ENCODE measurements at places on chromosomes 6 and 20.

DNA sequence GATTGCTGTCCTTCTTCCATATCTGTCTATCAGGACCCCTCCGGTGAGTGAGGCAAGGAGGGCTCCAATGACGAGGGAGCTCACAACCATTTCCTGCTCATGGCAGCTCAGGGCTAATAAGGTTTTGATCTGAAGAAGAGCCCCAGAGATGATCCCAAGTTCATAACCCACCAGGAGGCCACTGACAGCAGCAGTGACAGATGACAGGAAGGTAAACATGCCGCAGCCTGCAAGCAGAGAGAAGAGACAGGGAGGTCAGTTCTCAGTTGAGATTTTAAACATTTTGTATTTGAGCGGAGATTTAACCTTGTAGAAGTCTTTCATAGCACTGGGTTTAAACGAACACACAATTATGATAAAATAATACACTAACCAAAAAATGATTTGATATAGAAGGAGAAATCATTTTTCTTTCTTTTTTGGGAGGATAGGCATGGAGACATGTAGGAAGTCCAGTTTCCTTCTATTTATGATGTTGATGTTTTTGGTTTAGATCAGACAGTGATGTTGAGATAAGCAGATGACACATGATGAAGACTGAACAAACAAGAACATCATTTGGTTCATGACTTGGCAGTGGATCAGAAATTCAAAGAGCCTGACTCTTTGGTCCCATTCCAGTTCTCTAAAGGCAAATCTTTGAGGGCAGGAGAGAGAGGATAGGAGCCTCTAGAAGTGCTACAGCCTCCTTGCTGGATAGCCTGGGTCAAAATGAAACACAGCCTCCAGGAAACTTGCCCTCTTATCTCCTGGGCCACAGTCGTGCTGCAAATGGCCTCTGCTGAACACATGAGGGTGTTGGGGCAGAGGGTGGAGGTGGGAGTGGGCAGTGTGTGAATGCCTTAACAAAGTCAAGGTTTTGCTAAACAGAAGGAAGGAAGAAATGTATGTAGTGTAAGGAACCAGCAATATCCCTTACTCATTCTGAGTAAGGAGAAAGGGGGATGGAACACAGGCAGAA is 22.6 kb downstream of the SLC2A12 start:
- DNase-seq: no peak

DNA sequence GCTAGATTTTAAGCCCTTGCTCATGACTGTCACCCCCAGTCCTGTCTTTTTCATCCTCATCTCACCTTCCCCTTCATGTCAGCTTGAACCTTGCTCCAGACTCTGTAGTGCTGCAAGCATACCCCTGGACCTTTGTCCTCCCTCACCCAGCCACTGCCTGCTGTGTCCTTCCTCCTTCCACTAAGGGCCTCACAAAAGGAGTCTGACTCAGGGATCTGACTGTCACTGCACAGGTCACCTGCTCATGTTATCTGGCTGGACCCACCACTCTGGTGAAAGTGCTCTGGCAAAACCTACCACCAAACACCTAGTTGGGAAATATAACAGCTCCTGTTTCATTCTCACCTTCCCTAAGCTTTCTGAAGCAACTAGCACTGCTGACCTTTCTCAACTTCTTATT is 151.4 kb downstream of the INSM1 start:
- DNase-seq: no peak

- DNase-seq: no peak
Measured at GRCh38 chr6:113017353-113017752, 670.2 kb downstream of the RFPL4B start.

- DNase-seq: no peak
Measured at GRCh38 chr6:110556317-110557110, 80.1 kb upstream of the SLC22A16 start.

DNA sequence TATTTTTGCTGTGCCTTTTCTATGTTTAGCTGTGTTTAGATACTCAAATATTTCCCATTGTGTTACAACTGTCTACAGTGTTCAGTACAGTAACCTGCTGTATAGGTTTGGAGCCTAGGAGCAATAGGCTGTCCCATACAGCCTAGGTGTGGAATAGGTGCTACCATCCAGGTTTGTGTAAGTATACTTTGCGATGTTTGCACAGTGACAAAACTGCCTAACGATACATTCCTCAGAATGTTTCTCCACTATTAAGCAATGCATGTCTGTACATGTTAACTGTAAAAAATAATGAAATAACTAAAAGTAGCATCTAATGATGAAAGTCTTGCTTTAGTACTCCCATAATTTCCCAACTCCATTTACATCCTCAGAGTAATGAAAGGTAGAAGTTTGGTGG is 46.0 kb downstream of the SERAC1 start:
- DNase-seq: no peak

GRCh38 chr6:113565306-113565705 is 291.8 kb upstream of the MARCKS start:
- DNase-seq: no peak

- DNase-seq: no peak
Measured at GRCh38 chr6:3531481-3531880, 74.6 kb upstream of the SLC22A23 start.

DNA sequence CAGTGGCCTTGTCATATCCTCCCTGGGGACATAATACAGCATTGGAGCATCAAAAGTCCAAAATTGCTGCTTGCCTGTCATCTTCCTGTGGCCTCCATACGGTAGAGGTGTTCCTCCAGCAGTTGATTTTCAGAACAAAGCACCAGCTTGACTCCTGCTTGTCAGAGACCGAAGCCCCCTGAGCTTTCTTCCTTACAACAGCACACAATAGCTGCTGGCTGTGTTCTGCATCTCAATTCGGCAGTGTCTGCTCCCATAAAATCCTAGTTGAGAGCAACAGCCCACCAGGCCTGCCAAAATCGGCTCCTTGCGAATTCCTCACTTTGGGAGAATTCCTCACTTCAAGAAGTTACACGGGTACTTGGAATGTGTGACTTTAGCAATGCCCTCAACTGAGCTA is 372.9 kb downstream of the SAMD5 start:
- no peak for DNase-seq

DNA sequence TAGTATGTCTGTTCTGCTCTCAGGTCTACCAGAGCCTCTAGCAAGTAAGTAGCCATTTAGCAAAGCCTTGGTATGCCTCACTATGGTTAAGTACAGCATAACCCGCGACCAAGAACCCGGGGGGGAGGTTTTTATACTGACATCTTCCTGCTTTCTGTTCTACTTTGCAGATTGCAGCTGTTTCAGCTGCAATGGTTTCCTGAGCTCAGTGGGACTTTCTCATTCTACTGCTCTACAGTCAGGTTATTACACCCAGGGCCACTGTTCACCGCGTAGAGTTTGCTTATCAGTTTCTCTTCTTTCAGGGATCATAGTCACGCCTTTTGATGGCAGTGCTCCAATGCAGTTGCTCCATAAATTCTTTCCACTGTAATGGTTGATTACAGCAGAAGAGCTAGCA is 631.3 kb downstream of the TFAP2A start:
- DNase-seq: no peak

DNA sequence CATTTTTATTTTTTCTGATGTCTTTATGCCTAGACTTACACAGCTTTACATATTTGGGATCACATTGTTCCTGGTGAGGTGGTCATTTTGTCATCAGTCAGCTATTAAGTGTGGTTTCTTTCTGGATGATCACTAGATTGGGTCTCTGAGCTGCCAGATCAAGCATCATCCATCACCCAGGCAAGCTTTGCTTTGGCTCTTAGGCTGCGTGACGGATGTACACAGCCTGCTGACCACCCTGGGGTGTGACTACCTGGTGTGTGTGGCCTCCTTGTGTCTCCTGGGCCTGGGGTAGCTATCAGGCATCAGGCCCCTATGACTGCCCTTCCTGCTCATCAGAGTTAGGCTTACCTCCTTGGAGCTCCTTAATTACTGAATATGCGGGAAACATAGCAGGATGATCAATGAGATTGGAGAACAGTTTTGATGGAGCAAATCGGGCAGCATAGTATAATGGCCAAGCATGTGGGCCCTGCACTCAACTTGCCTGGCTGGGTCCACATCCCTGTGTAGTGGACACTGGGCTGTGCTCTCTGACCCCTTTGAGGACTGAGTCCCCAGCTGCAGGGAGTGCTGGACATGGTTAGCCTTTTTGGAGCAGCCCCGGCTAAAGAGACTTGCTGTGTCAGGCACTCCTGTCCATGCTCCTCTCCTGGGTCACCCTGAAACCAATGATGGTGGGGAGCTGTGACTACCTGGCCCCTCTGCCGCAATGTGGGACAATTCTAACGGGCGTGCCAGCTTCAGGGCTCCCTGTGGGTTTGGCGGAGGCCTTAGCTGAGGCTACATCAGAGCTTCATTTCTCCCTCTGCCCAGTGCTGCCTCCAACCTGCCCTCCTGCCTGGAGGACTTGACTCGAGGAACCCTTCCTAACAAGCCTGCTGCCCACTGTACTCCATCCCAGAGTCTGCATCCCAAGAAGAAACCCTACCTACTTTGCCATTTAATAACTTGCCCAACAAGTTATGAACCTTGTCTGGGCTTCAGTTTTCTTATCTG is 8.2 kb downstream of the DAAM2 start:
- DNase-seq: no peak

DNA sequence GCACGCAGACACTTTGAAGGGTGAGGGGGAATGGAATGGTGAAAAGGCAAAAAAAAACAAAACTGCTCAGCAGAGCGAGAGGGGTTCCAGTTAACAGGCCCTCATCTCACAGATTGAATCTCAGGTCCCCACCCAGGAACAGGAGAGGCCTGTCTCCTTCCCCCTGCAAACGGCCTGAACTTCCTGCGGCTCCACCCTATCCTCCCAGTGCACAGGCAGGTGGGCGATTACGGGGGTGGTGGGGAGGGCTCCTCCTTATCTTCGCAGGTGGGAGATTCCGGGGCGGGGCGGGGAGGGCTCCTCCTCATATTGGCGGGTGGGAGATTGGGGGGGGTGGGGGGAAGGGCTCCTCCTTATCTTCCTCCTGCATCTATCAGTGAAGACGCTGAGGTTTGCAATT is 129.0 kb downstream of the SOX4 start:
- DNase-seq: no peak

GRCh38 chr6:109117346-109118035 is 22.2 kb downstream of the CEP57L1 start:
- DNase-seq: no peak

DNA sequence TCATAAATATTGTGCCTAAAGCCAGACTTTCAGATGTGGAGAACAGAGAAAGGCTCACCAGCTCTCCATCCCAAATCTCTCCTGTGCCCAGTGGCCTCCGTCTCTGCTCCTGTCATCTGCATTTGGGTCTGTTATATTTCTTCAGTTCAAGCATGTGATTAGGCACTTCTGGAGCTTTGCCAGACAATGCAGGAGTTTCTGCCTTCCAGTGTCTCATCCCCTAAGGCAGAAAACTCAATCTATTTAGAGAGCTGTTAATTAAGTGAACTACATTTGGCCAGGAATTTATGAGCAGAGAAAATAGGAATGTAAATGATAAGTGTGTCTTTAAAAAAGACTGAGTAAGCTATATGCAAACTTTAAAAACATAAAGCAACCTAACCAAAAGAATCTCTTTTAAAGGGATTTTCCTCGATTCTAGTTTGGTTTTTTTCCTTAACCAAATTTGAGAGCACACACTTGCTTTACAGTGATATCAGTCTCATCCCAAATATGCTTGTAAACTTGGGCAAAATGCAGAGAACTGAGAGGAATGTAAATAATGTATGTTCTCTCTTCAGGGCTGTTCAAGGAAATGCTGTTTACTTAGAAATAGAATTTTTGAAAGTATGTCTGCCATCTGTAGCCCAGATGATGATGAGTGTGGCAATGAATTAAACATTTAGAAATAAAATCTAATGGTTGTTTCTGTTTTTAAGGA is 113.9 kb downstream of the ELOVL4 start:
- no peak for DNase-seq

GRCh38 chr6:158764183-158764849 is 54.9 kb downstream of the EZR start:
- no peak for DNase-seq

Data from stimulated activated CD8-positive, alpha-beta memory T cell treated with anti-CD3 and anti-CD28 coated beads, Interleukin-4, amount 100 ng/mL, for 24 hours (primary cell).